CD4-positive, alpha-beta T cell treated with Interleukin-4 for 4 hours (primary cell): ENCODE measurements at places on chromosomes 16 and 17.

DNA sequence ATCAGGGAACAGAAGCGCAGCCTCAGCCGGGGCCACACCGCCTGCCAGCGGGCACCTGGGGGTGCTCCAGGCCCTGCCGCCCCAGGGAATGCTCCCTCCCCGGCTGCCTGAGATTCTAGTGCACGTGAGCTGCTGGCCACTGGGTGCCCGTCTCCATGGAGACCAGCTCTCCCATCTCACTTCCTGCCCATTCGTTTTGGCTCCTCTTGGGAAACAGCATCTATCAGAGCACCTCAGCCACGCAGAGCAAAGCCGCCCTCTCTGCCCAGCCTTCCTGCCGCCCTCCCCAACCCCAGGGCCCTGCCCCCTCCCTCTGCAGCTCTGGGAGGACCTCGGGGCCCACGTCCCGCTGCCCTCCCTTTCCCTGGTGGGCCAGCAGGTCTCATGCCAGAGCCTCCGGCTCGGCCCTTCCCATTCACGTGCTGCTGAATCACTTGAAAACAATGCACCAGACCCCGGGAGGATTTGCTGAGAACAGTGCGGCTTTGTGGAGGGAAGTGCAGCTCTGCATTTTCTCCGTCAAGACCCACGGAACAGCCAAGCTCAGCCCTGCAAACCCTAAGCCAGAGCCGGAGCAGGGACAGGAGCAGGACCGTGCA lies 19.4 kb downstream of the CEP295NL start:
- DNase-seq = no peak

DNA sequence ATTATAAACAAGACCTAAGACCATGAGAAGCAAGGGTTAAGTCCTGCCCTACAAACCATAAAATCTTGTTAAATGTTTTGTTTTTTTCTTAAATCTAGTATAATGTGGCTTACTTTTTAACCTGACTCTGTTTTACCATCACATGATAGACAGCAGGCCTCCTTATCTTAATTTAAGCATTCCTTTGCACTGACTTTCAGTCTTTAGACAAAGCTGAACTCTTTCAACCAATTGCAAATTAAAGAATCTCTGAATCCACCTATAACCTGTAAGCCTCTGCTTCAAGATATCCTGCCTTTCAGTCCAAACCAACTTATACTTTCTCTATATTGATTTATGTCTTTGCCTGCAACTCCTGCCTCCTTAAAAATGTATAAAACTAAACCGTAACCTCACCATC lies 478.5 kb downstream of the GRIN2A start:
- no peak for DNase-seq

DNA sequence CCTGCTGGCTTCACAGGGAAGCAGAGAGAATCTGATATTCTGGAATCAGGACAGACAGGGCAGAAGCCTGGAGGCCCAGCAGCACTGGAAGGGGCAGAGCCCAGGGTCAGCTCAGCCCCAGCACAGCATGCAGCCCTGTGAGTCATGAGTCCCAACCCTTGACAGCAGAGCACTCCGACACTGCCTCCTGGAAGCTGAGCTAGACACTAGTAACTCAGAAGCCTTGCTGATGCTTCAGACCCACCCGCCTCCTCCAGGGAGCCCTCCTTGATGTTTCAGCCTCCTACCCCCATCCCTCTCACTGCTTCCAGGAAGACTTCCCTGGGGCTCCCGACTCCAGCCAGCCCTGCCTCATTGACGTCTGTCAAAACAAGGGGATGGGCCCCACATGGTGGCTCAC lies 6.9 kb downstream of the CAMKK1 start:
- no peak for DNase-seq

- no peak for DNase-seq
These were observed 64.3 kb downstream of the PGS1 start for GRCh38 chr17:78442648-78443218.

DNA sequence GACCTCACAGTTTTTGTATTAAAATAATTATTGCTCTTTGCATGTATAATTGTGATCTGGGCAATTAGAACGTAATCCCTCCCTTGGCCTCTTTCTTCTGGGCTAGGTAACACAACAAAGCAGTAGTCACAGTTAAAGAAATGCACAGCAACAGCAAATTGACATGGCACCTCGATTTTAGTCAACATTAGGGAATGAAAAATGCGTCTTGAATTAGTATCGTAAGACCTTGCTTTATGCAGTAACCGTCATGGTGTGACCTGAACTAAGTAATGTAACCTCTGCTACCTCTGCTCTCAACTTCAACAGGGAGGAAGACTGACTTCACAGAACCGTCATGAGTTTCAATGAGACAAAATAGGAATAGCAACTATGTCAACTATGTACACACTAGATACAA lies 265.4 kb upstream of the MAF start:
- DNase-seq = no peak

DNA sequence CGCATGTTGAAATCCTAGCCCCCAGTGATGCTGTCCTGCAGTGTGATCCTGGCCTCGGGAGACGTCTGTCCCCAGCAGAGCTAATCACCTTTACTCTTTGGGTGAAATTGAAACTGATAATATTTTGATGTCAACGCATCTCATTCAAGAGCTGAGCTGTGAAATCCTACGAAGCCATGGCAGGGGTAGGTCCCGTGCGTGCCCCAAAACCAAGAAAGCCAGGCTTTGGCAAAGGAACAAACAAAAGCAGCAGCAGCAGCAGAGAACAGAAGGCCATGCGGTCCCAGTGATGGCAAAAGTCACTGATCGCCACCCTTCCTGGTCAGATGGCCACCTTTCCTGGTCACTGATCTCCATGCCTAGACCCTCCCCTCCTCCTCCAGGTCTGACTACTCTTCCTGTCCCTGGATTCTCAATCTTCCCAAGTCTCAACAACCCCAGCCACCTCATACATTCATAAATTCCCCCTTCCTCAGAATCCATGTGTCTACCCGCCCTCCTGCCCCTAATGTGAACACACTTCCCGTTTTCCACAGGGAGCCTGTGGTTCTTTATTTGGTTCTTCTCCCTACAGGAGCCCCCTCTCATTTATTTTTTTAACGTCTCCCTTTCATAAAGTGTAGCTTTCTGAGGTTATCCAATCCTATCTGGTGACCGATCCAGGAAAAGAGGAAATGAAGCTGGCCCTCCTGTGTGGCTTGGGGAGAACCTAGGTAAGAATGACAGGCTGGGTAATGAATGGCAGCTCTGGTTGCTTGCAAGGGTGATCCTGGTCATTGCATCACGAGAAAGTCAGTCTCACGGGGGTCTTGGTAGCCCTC lies 50.3 kb downstream of the CPPED1 start:
- DNase-seq = no peak

DNA sequence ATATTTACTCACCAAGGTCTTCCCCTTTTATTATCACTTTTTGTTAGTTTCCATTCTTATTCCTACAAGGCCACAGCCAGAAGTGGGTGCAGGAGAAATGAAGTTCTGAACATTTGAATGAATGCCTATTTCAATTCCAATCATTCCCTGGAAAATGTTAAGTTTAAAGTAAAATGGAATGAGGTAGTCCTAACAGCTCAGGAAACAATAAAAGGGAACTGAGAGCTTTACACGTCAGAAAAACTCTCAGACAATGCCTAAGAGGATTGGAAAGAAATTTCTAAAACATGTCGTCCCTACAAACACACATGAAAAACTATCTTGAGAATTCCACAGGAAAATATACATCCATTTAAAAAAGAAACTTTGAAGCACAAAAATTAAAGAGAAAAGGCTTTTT lies 238.8 kb downstream of the STX8 start:
- no peak for DNase-seq

GRCh38 chr16:2500430-2500917 lies 13.3 kb upstream of the ATP6V0C start:
- DNase-seq = no peak

DNA sequence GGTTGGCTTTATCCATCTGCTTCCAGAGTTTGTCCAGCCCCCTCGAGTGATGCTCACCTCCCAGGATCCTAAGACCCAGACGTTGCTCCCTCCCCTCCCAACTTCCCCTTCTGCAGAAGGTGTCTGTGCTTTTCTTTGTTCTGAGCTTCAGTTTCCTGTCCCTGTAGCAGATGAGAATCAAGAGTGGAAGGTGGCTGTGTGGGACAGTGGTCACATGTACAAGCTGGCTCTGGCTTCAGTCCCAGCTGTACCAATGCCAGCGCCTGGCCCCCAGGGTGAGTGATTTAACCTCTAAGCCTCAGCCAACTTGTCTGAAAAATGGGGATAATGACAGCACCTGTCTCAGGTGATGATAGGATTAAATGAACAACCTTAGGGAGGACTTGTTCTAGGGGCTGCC lies 7.7 kb downstream of the PRR15L start:
- DNase-seq = peak; percentile 6

DNA sequence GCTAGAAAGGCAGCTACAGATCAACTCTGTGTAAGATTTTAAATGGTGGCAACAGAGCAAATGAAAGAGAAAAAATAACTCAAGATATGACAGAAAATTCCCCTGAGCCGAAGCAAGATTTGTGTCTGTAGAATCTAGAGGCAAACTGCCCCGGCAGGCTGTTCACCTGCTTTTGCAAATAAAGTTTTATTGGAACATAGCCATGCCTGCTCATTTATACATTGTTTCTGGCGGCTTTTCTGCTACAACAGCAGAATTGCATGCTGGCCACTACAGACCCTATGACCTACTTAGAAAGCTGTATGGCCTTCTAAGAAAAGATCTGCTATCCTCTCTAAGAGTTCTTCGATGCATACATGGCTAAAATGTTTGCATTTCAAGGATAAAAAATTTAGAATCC lies 119.5 kb downstream of the SALL1 start:
- no peak for DNase-seq

- no peak for DNase-seq
These were observed 59.8 kb downstream of the MGAT5B start for GRCh38 chr17:76927982-76928381.

DNA sequence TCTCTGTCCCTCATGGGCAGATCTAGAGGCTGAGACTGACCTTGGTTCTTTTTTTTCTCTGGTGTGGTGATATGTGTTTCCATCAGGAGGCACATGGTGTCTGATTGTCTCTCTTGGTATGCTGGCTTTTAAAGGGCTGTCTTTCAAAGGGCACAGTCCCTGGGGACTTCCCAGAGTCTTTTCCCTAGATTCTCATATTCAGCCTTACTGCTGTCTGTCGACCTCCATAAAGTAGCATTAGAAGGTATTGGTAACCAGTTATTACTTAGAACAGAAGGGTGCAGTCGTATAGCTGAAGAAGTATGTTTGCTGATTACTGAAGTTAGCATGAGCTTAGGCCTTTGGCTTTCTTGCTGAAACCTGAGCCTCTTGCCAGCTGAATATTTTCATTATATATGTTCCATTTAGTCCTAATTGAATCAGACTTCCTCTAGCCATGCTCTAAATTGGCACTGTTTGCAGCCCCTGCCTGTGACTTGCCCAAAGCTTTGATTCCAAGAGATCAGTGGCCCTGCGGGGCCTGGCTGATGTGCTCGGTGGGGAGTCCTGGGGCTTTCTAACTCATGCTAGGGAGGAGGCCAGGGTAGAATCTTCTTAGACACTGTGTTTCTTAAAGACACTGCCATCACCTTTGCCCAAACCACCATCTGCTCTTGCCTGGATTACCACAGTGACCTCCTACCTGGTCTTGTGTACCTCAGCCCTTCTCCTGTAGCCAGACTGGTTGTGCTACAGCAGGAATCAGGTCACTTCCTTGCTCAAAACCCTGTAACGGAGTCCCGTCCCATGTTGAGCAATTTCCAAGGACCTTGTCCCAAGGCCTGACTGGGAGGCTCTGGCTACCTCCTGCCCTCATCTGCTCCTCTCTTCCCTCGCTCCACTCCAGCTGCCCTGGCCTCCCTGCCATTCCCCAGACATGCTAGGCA lies 71.5 kb downstream of the WWP2 start:
- DNase-seq = no peak

- DNase-seq = no peak
These were observed 30.3 kb upstream of the CDC42EP4 start for GRCh38 chr17:73342050-73342522.

GRCh38 chr16:57500578-57501111 lies 14.4 kb upstream of the DOK4 start:
- DNase-seq = no peak

DNA sequence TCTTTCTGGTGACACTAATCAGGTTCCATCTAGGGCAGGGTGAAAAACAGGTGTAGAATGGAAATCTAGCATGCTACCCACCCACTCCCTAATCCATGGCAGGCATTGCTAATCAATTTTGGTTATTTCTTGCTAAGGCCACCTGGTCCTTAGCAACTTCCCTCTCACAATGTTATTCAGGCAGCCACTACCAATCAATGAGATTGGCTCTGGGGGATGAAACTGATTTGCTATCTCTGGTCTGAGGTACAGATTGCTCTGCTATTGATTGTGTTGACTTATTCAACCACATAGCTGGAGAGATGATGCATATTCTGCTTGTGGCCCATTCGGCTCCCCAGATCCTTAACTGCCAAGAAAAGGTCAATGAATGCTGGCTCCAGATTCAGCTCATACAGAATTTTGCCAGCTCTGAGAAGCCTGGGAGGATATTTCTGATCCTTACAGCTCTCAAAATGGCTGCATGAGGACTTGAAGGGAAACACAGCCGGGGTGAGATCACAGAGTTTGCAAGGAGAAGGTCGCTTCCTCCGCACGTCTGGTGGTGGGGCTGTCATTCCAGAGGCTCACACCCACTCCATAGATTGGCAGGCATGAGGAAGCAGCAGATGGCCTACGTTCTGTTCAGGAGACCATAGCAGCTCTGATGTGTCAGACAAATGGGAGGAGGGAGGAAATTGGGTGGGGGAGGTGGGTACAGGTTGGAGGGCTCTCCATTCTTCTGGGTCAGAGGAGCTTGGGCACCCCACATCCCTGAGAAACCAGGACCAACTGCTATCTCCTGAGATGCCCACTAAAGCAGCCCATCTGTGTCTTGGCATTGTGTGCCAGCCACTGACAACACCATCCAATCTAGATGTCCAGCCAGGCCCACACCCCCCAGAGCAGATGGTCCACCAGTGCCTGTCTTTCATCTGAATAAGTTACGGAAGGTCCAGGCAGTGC lies 22.3 kb downstream of the SEZ6 start:
- no peak for DNase-seq

DNA sequence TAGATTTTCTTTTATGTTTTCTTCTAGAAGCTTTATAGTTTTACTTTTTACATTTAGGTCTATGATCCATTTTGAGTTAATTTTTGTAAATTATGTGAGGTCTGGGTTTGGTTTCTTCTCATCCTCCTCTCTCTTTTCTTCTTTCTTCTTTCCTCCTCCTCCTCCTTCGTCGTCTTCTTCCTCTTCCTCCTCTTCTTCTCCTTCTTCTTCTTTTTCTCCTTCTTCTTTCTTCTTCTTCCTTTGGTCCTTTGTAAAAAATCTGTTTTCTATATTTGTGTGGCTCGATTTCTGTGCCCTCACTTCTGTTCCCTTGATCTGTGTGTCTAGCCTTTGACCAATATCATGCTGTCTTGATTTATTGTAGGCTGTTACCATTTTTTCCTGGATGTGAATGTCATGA lies 5.0 kb upstream of the SLC25A35 start:
- no peak for DNase-seq
